AG09309 (cell line): ENCODE measurements at places on chromosomes 4 and X.

- DNase-seq, result no peak
Measured at GRCh38 chrX:40749681-40750494, 14.5 kb upstream of the MED14 start.

DNA sequence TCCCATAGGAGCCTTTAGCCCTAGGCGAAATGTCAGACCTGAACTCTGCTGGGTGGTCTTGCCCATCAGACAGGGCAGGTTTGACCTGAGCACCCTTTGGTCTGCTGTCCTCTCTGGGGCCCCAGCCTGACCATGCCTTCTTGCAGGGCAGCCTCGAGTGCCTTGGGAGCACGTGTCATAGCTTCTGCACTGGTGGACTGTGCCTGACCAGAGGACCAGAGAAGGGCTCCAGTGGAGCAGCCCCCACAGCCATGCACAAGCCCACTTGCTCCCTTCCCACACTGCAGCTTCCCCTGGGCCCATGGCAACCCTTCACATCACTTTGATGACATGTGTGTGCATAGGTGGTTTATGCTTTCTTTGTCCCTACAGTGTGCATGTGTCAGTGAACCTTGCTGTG, 394.0 kb downstream of the TEX13C start:
- DNase-seq, result no peak

DNA sequence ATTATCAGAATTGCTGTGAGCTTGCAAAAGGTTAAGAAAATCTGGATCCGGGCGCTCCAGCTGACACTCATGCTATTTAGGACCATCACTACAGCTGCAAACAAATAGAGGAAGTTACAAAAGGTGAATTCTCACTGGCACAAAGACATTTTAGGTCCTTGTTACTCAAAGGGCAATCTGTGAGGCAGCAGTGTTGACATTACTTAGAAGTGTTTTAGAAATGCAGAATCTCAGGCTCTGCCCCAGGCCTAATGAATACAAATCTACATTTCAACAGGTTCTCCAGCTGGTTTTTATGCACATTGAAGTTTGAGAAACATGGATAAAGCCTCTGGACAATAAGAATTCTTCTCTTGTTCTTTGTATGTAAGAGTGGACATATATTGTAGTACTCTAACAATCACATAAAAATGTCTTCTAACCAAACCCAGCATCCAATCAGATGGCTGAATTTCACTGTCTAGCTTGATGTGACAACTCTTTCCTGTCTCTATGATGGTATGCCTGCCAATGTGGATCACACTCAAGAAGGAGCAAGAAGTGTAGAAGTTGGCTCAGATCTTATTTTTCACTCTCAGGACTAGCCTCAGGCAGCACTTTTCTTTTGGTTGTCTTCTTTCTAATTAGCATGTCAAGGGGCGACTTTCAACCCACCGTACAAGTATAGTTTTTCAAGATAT, 18.8 kb downstream of the SLC7A11 start:
- DNase-seq, result no peak

- DNase-seq, result no peak
Measured at GRCh38 chrX:130786030-130786429, 117.0 kb downstream of the ENOX2 start.

DNA sequence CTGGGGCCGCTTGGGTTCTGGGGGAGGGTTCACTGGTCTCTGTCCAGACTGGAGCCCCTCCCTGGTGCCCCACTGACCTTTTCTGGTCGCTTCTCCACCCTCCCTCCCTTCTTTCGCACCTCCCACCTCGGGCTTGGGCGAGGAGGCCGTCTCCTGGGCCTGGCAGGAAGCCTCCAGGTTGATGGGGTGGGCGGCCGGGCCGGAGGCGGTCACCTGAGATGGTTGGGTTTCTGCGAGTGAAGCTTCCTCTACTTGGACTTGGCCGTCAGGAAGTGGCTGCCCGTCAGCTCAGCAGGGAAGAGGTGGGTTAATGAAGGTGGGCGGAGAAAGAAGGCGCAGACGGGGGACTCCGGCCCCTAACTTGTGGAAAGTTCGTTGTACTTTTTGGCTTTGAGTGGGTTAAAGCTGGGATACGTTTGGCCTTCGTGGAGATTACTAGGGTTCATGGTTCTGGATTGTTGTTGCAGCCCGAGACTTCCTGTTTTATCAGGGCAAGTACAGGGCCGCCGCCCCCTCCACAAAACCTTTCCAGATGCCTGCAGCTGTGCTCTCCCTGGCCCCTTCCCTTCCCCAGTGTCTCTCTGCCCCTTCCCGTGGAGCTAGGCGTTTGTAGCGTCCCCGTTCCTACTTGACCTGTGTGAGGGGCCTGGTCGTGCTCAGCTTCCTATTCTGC, 1.2 kb downstream of the AKAP17A start:
- no peak for DNase-seq

DNA sequence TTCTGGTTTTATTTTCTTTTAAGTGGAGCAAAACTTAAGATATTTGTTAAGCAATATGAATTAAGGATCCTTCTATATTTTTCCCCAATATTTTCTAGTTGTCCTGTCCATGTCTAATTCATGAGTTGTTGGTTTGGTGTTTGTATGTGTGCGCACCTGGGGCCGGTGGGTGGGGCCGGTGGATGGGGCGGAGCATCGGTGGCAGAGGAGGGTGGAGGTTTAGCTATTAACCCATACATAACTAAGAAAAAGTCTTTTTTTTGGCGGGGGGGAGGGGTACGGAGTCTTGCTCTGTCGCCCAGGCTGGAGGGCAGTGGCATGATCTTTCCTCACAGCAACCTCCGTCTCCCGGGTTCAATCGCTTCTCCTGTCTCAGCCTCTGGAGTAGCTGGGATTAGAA, 489.8 kb downstream of the PDGFC start:
- no peak for DNase-seq

GRCh38 chr4:122898370-122899150, 23.8 kb downstream of the NUDT6 start:
- peak; percentile 77 for DNase-seq

DNA sequence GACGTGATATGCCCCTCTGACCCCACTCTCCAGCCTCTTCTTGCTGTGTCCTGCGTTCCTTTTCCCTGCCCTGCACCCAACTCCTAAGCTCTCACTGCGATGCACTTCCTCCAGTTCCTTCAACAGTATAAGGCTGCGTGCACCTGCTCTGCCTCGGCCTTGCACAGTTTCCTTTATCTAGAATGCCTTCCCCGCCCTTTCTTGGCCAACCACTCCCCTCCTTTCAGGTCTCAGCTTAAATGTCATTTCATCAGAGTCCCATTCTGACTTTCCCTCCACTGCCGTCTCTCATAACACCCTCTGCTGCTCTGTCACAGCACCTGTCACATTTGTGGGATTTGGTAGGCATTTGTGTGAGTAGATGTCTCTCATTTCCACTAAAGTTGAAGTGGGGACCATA, 58.4 kb upstream of the NEIL3 start:
- no peak for DNase-seq

DNA sequence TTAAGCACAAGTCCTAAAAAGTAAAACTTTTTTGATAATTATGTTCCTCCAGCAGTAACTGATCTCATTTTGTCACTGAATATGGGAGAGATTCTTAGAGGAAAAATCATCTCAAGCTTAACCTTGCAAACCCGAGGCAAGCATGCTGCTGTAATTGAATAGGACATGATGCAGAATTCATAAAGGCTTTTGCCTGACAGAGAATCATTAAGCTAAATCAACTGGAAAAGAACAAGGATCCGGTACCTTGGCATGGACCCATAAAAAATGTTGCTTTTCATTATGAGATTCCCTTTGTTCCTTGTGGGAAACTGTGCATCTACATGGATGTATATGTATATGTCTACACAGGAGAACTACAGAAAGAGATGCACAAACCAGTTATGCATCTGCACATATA, 149.1 kb downstream of the PAPSS1 start:
- DNase-seq, result no peak

DNA sequence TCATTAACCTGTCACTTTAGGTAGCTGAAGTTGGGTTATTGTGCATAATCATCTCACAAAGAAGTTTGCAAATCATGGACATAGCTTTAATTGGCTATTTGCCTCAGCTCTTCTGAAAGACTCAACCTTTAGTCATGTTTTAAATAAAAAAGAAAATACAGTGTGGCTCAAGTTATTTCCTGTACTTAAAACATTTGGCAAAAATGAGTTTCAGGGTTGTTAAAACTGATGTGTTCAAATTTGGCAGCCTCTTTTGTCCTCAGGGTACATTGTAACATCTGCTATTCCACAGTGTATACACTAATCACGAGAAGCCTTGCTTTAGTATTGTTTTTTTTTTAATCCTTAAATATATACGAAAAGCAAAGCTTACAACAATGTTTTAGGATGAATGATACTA, 31.5 kb upstream of the HPGD start:
- peak; percentile 61 for DNase-seq

- no peak for DNase-seq
Measured at GRCh38 chrX:39983715-39984114, 114.0 kb downstream of the BCOR start.

GRCh38 chrX:121389976-121390714, 342.7 kb downstream of the GLUD2 start:
- no peak for DNase-seq

DNA sequence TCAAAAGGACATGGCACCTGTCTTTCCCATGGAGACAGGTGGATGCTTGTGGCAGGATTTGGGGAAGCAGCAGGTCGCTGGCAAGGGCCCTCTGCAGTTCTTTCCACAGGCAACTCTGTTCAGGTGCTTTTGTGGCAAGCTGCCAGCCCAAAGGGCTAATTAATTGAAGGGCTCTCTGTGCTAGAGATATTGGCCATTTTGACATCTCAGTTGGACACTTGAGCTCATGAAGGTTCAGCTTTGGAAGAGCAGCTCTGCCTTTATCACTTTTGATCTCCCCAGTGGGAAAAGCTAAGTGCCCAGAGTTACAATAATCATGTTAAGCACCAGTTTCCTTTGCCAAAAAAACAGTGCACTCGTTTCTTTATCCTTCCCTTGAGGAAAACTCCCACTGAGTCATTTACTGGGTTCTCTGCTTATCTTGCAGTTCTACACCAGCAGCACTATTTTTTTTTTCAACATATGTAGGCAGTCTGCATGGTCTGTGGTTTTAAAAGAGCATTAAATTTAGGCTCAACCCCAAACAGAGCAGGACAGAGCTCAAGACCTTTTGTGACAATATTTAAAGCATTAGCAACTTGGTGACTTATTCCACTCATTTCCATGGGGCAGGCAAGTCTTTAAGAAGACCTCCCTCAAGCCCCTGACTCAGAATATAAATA, 336.4 kb upstream of the RASGEF1B start:
- no peak for DNase-seq

DNA sequence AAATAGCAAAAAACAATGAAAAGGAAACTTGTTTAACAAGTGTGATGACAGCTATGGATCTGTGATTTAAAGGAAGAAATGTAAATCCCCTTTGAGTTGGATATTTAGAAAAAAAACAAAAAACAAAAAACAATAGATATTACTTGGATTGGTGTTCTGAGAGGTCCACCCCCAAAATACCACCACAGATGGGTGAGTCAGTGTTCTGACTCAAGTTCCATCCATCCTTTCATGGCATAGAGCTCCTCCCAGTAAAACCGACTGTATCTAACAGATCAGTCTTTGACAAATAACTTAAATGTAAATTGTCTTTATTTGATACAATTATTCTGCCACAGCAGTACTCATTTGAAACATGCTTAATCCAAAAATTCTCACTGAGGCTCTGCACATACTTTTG, 27.4 kb downstream of the TMPRSS11B start:
- DNase-seq, result no peak

- DNase-seq, result no peak
Measured at GRCh38 chr4:4791299-4792111, 68.0 kb upstream of the MSX1 start.

GRCh38 chrX:110143454-110144210, 140.7 kb downstream of the TMEM164 start:
- DNase-seq, result no peak

DNA sequence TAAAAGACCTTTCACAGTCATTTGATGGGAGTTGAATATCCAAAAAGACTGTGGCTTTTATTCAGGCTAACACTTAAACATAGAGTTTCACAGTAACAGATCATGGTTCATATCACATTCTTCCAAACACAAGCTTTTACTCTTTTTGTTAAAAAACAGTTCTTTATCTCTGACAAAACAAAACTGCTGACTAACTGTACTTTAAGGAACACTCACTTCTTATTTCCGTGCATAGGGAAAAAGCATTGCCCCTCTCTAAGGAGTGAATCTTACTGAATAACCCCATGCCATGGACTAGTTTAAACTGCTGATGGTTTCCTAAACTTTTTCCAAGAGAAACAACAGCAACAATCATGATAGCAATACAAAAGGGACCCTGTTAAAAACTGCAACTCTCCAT, 297.0 kb upstream of the INTU start:
- DNase-seq, result no peak

GRCh38 chr4:15240764-15241163, 187.1 kb upstream of the C1QTNF7 start:
- DNase-seq, result no peak

- DNase-seq, result no peak
Measured at GRCh38 chrX:108254636-108255035, 163.1 kb downstream of the ATG4A start.

GRCh38 chr4:77073981-77074380, 1.8 kb downstream of the CCNI start:
- DNase-seq, result no peak

DNA sequence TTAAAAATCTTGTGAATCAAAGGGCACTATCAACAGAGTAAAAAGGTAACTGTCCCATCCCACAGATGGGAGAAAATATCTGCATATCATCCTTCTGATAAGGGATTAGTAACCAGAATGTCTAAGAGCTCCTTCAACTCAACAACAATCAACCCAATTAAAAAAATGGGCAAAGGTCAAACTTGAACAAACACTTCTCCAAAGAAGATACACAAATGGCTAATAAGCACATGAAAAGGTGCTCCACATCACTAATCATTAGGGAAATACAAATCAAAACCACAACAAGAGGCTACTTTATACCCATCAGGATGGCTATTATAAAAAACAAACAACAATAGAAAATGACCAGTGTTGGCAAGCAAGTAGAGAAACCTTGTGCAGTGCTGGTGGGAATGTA, 43.3 kb downstream of the TMEM165 start:
- DNase-seq, result no peak

- DNase-seq, result no peak
Measured at GRCh38 chr4:98903963-98904362, 25.0 kb downstream of the EIF4E start.

- DNase-seq, result peak; percentile 1
Measured at GRCh38 chr4:111230265-111230664, 607.4 kb upstream of the PITX2 start.

DNA sequence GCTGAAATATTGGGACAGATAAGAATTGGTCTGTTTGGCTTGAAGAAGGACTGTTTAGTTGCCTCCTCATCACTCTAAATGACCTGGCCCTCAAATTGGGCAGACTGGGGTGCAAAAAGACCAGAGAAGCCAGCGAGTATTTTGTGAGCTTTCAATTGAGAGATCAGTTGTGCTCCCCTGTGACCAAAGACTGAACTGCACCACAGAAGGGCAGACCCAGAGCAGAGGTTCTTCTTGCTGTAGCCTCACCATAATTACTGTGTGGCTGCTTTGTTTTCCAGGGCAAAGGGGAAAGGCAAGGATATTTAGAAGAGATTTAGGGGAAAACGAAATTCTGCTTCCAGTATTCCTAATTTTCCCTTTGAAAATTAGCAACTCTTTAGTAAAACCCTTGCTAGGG, 104.0 kb upstream of the MBNL3 start:
- no peak for DNase-seq

- no peak for DNase-seq
Measured at GRCh38 chrX:80334583-80334982, 85.7 kb upstream of the TENT5D start.

GRCh38 chr4:43990551-43990950, 458.1 kb downstream of the KCTD8 start:
- DNase-seq, result no peak
